Nephron progenitor cell (in vitro differentiated cells): ENCODE measurements at places on chromosomes 1 and 21.

GRCh38 chr21:45736042-45736689 lies 92.6 kb downstream of the PCBP3 start:
- DNase-seq, result no peak

DNA sequence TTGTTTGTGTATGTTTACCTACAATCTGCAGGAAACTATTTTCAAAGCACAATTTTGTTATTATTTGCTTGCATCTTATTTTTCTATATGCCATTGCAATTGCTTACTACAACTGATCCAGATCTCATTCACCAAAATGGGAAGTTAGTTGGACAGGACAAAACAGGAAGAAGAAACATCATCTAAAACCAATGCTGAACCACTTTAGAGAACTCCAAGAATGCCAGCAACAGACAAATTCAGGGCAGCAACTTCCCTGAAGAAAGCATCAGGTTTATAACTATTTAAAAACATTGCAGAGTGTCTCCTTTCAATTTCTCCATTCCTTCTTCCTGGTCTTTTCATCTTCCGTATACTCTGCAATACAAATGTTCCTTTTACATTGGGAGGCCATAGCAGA lies 82.4 kb upstream of the SMYD2 start:
- DNase-seq, result no peak

DNA sequence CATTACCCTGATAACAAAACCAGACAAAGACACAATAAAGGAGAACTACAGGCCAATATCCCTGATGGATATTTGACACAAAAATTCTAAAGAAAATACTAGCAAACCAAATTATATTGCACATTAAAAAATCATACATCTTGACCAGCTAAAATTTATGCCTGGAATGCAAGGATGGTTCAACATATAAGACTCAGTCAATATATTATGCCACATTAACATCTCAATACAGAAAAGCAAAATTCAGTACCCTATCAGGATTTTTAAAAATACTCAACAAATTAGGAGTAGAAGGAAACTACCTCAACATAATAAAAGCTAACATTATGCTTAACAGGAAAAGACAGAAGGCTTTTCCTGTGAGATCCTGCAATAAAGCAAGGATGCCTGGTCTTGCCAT lies 177.1 kb downstream of the MAGI3 start:
- no peak for DNase-seq

DNA sequence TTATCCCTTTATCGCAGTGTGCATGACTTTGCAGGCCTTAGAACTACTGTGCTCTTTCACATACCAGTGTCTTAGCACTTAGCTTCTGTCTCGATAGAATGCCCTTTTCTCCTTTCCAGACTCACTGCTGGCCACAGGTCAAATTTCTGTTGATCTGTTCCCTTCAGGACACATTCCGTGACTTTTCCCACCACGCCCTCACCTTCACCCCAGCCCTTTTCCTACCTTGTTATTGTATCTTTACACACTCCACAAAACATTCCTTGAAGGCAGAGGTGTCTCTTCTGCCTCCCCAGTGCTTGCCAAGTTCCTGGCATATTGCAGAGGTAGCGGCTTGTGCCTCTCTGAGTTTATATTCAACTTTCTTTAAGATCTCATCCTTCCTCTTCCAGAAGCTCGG lies 3.7 kb upstream of the IGSF9 start:
- no peak for DNase-seq

GRCh38 chr1:152855661-152856060 lies 4.1 kb upstream of the LCE7A start:
- DNase-seq, result no peak

DNA sequence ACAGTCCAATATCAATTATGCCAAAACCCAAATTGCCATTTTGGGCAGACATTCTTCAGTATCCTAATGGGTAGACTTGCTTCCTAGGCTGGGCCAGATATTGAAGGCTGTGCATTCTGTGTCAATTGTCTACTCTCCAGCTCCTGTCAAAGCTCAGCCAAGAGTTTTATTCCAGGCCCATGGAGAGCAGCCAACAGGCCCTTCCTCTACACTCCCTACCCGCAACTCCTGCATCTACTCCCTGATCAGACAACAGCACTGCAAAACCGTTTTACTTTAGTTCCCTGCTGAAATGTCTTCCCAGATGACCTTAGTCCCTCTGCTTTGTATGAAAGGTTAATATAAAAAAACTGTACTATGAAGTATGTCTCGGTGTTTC lies 6.6 kb upstream of the ADORA3 start:
- no peak for DNase-seq

- DNase-seq, result no peak
Measured at GRCh38 chr1:84700070-84700469, 9.8 kb upstream of the SSX2IP start.

GRCh38 chr1:98327220-98327861 lies 334.2 kb upstream of the SNX7 start:
- DNase-seq, result no peak

GRCh38 chr1:47651311-47652089 lies 213.7 kb downstream of the FOXD2 start:
- peak; percentile 38 for DNase-seq

GRCh38 chr1:235625340-235625739 lies 24.2 kb downstream of the GNG4 start:
- DNase-seq, result no peak

GRCh38 chr1:30286988-30287839 lies 436.2 kb downstream of the MATN1 start:
- no peak for DNase-seq

- DNase-seq, result no peak
Measured at GRCh38 chr1:211487082-211487481, 4.9 kb downstream of the RD3 start.

DNA sequence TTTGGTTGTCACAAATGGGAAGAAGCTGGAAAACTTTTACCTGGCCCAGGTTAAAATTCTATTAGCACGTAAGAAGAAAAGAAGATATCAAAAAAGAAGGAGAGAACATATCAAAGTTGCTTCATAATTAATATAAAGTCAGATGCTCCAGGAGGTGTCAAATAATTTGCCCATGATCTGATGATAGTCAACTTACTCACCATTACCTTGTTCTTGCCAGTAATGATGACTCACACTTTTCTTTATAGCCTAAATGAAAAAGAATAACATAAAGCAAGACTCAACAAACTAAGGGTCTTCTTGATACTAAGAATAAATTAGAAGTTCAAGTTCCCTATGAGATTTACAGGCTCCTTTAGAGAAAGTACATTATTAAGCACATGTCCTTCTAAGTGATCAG lies 580.4 kb downstream of the TTLL7 start:
- no peak for DNase-seq
